ENCODE measurements at places on chromosomes 11 and 22. TPM values are rescaled to one million over a fixed set of nuclear protein-coding genes. Genes with fewer than 3 reads are reported as not detected.

DNA sequence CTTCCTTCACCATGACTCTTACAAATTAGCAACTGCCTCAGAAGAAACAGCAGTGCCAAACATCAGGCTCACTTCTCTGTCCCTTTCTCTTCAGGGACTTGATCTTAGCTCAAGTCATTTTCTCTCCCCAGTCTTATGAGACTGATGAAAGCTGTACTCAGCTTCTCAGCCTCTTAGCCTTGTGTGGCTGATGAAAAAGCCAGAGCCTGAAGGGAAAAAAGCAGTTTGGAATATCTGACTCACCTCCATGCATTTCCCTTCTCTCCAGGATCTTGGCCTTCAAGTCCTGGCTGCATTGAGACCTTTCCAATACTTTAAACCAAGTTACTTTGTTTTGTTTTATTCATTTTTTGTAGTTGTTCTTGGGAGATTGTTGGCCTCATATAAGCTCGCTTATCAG is 195.9 kb downstream of the SPON1 start:
- DNase-seq, result no peak

DNA sequence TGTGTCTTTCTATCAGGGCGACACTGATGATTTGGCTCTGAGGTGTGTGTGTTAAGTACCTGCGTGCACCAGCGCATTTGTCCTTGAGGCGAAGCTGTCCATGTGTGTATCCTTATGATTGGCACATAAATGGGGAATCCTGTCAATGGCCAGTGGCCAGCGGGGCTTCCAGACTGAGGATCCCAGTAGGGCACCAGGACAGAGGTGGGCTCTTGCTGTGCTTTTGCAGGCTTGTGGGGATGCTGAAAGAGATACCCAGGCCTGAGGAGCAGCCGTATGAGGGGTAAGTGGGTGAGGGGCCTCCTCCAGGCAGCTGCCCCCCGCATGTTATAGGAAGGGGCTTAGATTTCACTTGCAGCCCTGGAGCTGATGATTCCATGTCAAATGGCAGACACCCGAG is 156.8 kb downstream of the ST3GAL4 start:
- DNase-seq, result no peak

- no peak for DNase-seq
Observed at GRCh38 chr11:77193911-77194830, 66.1 kb downstream of the MYO7A start.

- DNase-seq, result no peak
Observed at GRCh38 chr22:23533328-23533762, 46.7 kb downstream of the IGLL1 start.

DNA sequence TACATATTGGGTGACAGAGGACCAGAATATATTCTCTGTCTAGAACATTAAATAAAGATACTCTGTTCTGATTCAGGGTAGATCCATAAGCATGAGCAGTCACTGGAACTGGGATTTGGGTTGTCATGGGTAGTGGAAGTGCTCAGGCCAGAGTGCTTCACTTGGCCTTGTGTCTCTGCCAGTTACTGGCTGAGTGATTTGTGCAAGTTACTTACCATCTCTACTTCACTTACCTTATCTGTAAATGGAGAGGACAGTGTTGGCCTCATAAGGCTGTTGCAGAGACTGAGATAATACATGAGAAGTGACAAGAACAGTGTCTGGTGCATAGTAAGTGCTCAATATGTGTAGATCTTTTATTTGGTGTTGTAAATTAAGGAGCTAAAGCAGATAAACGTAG is 17.6 kb downstream of the ATXN10 start:
- no peak for DNase-seq

GRCh38 chr11:1339066-1339675 is 29.7 kb upstream of the TOLLIP start:
- DNase-seq, result no peak

GRCh38 chr11:60923326-60923725 is 934 bp upstream of the TMEM132A start:
- no peak for DNase-seq

DNA sequence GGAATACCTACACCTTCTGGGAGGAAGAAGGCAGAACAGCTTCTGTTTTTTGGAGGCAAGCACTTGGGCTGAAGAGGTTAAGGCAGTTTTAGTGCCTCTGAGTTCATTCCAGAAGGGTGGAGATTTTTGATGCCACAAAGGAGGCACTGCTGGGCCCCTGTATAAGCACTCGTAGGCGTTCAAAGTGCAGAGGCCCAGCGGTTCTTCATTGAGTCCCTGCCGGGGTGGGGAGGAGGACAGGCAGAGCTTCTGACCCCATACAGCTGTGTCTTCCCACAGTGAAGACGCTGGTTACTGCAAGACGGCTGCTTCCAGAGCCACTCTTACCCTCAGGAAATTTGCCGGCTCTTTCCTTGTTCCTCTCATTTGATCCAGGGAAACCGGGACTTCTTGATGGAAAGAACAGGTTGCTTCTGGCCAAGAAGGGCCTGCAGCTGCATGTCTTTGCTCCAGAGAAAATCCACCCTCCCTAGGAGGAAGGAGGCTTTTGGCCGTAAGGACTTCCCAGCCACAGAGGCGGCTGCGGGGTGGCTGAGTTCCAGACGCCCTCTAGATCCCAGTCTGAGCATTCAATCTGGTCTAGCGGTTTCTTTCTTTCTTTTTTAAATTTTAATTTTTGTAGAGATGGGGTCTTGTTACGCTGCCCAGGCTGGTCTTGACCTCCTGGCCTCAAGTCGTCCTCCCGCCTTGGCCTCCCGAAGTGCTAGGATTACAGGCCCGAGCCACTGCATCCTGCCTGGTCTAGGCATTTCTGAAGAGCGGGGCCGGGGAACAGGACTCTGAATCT is 9.4 kb downstream of the ADAMTS15 start:
- DNase-seq, result no peak

DNA sequence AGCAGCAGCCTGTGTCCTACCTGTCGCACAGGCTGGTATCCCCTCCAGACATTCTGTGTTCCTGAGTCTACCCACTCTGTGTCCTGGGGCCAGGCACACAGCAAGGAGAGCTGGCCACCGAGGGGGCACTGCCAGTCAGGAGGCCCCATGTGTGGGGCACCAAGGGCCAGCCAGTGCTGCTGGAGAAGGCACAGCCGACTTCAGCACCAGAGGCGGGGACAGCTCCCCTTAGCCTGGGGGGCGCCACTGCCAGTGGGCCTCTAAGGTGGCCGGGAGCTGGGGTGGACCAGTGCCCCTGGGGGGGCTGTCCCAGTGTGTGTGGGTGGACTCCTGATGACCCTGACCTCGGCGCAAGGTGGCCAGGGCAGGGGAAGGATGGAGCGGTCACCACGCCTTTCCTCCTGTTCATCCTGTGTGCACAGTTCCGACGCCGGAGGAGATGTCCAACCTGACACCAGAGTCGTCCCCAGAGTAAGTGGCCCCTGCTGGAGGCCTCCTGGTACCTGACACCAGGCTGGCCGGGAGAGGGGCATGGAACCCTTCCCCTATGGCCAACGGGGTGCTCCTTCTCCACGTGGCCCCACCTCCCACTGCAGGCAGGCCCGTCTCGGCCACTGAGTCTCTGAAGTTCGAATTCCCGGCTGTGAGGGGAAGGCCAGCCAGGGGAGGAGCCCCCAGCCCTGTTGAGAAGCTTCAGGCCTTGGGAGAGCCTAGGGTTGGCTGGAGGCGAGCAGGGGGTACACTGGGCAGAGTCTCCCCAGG is 35.4 kb downstream of the MOB2 start:
- DNase-seq, result no peak

- DNase-seq, result no peak
Observed at GRCh38 chr11:66964495-66964894, 6.3 kb upstream of the PC start.

DNA sequence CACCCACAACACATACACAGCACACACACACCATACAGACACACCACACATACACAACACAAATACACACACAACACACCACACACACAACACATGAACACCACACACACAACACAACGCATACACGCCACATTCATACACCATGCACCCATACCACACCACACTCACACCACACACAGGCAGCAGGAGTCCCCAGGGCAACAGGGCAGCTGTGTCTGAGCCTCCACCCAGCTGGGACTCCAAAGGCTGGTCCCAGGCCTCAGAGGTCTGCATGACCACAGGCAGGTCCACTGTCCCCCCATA is 3.3 kb upstream of the WNT7B start:
- no peak for DNase-seq

DNA sequence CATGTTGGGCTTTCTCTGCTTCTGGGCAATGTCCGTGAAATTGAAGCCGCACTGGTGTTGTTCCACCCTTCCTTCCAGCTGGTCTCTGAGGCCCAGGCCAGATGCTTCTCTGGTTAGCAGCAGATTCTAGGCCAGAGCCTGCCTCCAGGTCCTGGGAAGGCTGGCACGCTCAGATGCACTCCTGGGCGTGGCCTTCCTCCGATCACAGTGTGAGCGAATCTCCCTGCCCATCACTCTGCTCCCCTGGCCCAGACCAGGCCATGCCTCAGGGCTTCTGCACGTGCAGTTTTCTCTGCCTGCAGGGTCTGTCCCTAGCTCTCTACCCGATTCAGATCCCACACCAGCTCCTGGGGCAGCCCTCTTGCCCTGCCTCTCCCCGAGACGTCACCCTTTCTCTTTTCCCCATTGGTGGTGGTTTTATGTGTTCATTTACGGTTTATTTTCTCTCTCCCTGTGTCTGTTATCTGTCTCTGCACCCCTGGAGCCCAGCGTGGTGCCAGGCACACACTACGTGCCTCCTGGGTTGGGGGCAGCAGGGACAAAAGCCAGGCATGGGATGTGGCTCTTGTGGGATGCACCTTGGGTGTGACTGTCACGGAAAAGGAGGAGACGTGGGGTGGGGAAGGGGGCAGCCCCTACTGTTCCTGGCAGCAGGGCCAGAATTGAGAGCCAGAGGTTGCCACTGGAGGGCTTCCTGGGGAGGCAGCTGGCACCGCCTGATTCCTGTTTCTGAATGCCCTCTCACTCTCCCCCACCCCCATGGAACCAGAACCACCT is 66.0 kb downstream of the KCNQ1 start:
- no peak for DNase-seq

- no peak for DNase-seq
Observed at GRCh38 chr22:24592058-24592850, 619 bp downstream of the LRRC75B start.

- DNase-seq, result no peak
Observed at GRCh38 chr22:42963231-42963595, 51.7 kb downstream of the PACSIN2 start.

DNA sequence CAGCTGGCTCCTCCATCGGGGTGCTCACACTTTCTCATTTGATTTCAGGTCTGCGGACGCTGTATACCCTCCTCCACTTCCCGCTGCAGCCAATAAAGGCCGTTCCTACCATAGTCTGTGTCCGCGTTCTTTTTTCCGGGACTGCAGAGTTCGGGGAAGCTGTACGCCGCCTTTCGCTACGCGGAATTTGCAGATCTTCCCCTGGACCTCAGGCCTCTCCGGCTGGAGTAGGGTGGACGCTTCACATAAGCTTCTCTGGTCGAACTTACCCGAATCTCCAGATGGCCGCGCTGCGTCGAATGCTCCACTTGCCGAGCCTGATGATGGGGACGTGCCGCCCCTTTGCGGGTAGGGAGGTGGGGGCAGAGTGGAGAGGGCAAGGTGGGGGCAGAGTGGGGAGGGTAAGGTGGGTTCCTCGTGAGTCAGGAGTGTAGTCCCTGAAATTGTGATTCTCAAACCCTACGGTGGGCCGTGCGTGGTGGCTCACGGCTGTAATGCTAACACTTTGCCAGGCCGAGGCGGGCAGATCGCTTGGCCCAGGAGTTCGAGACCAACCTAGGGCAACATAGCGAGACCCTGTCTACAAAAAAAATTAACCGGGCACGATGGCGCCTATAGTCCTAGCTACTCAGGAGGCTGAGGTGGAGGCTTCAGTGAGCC is 617 bp downstream of the CSKMT start:
- peak; percentile 39 for DNase-seq

GRCh38 chr11:119085437-119085847 is 761 bp downstream of the HMBS start:
- no peak for DNase-seq

DNA sequence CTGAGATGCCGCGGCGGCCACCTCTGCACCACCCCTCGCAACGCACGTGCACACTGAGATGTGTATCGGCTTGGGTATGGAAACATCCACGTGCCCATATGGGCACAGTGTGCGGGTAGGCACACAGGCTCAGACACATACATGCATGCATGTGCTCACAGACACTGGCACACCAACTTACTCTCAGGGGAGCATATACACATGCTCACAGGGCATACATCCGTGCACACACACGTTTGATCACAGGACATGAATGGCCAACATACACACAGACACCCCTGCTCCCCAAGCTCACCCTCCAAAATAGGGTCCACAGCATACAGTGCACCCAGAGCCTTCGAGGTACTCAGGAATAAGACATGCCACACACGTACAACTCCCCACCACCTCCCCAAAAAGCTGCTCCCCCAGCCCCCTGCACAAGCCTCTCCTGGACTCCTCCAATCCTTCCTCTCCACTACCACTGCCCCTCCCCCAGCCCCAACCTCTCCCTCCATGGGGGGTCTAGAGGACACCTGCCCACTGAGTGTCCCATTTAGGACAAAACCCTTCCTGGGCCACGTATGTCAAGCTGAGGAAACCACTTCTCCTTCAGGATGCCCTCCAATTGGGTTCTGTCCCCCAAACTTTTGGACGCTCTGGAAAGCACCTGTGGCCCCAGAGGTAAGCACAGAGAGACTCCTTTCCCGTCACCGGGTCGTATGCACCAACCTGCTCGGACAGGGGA is 53.1 kb downstream of the SLC22A12 start:
- no peak for DNase-seq

DNA sequence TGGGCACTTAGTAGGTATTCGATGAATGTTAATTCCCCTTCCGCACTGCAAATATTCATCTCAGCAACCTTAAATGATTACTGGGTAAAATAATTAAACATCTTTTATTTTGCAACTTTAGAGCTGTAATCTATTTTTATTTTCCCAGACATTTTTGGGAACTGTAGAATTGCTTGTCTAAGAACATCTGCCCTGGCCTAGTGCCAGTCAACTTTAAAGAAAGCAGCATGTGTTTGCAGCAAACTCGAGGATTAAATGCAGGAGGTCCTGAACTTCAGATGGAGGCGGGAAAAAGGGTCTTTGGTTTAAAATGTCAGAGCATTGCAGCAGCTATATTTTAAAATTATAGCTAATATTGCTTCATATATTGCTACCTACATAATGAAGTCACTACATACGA is 190.0 kb downstream of the PGR start:
- DNase-seq, result no peak

The ABCG4 gene
- total RNA-seq, result 0.12 TPM

The NCAM1 gene
- total RNA-seq, result 0.39 TPM

The GUCY1A2 gene
- total RNA-seq, result not detected

The CCDC89 gene
- not detected for total RNA-seq

The MYO7A gene
- total RNA-seq, result 0.32 TPM

The KRTAP5-9 gene
- not detected for total RNA-seq

The MMP8 gene
- not detected for total RNA-seq

The PTPRCAP gene
- total RNA-seq, result 65.2 TPM

The NFAM1 gene
- 0.54 TPM for total RNA-seq

The MICALL1 gene
- total RNA-seq, result 16.5 TPM

Measured in activated naive CD4-positive, alpha-beta T cell treated with anti-CD3 and anti-CD28 coated beads, Interleukin-2, amount 50 U/mL, for 72 hours (primary cell).